Mesendoderm (in vitro differentiated cells): ENCODE measurements at places on chromosomes 3 and 15.
A peak's percentile ranks its signal among the peaks of the same experiment; 100 is the strongest.

DNA sequence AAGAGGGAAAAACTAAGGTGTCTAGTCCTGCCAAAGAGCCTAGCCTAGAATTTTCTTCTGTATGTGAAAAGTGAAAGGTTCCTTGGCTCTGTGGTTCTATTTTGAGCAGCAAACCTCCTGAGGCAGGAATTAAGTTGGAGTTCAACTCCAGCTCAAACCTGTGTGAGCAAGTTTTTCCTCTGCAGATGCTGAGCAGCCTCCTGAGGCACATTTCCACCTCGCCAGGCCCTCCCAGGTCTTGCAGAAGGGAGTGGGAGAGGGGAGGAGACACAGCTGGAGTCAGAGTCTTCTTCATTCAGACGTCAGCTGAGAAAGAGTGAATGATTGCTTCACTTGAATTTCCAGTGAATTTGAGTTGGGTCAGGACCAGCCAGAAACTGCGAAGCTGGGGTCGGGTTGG lies 69.5 kb upstream of the ETV5 start:
- no peak for DNase-seq

DNA sequence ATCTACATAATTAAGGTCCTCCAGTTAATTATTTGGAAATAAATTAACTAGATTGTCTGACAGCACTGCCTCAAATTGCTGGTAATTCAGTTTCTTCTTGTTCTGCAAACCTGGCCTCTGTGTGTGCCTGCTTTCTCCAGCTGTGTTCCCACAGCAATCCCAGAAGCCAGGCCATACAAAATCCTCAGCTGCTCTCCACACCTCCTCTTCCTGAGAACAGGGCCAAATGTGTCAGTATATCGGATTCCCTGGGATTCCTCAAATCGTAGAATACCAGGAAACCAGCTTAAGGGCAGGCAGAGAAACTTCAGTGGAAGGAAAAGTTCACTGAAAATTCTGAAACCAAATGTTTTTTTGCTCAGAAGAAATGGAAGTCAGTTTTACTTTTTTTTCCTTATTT lies 261.4 kb downstream of the ZMAT3 start:
- peak; percentile 29 for DNase-seq

GRCh38 chr3:151085889-151086483 lies 522 bp downstream of the MED12L start:
- peak; percentile 74 for DNase-seq

GRCh38 chr15:91227766-91228165 lies 127.7 kb downstream of the SV2B start:
- DNase-seq, result no peak

DNA sequence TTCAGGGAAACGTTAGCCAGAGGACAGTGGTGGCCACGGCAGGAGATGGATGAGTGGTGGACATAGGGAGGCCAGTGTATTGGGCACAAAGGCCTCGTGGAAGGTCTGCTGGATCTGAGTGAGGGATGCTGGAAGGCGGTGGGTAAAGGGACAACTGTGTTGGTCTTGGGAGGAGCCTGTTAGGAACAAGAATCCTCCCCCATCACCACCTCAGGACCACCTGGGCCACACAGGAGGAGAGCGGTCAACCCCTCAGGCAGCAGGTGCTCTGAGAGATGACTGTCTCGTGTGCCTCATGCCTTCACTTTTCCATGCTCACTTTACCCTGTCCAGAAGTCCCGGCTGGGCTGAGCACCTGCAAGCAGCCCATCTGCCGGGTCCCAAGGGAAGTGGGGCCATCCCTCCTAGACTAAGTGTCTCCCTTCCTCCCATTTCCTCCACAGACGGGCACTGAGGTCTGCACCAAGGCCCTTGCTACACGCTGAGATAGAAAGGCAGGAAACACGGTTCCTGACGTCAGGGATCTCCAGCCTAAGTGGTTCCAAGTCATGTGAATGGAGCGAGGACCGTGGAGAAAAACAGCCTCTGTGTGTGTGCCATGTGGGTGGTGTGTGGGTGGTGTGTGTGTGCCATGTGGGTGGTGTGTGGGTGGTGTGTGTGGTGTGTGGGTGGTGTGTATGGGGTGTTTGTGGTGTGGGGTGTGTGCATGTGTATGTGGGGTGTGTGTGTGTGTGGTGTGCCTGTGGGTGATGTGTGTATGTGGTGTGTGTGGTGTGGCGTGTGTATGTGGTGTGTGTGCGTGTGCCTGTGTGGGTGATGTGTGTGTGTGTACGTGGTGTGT lies 47.8 kb upstream of the CTSH start:
- DNase-seq, result no peak

- DNase-seq, result no peak
These were observed 33.6 kb downstream of the HMG20A start for GRCh38 chr15:77454265-77454664.

- no peak for DNase-seq
These were observed 28.8 kb upstream of the PROK2 start for GRCh38 chr3:71813704-71814103.

DNA sequence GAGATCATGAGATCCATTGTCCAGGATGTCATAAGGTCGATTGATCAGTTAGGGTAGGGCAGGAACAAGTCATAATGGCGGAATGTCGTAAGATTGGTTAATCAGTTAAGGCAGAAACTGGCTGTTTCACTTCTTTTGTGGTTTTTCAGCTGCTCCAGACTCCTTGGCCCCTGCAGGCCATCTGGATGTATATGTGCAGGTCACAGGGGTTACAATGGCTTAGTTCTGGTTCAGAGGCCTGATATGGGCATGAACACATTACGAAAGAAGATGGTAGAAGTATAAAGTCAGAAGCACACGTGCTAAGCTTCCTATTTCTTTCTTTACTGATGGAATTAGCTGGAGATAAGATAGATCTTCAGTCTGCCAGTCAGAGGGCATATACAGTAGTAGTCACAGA lies 315.4 kb upstream of the LRRC3B start:
- DNase-seq, result no peak

DNA sequence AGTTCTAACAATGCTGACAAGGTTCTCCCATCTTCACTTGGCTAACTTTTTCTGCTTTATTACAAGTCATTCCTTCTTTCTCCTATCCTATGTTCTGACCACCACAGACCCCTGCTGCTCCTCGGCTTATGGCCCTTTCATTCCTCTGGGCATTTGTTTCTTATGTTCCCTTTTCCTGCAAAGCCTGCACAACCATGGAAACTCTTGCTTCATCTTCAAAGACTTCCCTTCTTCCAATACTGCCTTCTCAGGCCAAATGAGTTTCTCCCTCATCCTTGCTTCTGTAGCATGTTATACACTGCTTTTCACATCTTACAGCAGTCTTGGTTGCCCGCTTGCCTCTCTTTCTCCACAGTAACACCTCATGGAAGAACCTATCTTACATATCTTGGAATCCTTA lies 17.9 kb upstream of the ATOSA start:
- DNase-seq, result no peak

DNA sequence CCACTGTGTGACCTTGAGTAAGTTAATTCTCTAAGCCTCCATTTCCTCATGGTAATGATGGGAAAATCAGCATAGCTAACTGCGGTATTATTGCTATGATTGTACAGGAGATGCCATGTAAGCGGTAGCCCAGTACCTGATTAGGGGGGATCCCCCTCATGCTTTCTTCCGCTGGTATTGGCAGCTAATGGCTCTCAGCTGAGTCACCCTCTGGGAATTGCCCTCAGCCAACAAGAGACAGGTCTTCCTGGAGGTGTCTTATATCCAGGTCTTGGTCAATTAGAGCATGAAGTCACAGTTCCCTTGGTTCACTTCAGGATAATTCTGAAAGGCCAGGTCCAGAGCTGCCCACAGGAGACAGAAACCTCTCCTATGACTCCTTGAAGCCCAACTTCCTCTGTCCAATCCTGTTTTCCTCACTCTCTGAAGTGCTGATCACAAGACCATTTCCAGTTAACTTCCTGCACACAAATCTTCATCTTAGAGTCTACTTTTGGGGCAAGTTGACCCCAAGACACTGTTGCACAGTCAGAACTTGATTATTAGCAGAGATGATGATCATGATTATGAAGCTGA lies 724.7 kb upstream of the ZNF385D start:
- no peak for DNase-seq

- no peak for DNase-seq
These were observed 2.7 kb downstream of the MTFMT start for GRCh38 chr15:65026756-65027155.

DNA sequence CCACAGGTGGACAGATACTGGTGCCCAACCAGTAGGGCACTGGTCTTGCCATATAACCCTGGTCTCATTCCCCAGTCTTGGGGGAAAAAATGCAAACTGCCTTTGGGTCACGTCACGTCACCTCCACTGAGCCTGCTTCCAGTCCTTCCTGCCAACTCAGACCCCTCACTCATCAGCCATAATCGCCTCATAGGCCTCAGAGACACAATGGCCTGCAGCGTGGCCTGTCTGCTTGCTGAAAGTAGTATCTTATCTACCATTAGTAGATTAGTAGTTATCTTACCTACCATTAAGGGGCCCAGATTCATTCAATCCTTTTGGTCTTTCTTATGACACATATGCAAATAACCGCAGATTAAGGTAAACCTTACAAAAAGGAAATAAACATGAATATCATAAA lies 93.8 kb downstream of the FAM174B start:
- DNase-seq, result peak; percentile 73

GRCh38 chr3:148948913-148949657 lies 42.3 kb upstream of the GYG1 start:
- no peak for DNase-seq

DNA sequence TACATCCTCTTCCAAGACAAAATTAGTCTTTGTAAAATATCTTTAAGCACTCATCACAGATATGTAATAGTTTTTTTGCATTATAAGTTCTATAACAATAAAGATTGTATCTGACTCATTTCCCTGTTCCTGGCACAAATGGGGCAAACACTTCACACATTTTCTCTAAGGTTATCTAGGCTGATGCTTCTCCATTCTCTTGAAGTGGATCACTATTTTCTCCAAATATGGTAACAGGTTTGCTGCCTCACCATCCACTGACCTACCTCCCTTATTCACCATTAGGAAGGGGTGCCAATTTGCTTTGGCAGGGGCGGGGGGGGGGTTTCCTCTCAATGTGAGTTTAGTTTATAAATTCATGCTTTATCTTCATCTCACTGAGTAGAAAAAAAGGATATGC lies 767.7 kb upstream of the LMCD1 start:
- no peak for DNase-seq

GRCh38 chr3:185070491-185071286 lies 82.2 kb downstream of the C3orf70 start:
- peak; percentile 85 for DNase-seq

DNA sequence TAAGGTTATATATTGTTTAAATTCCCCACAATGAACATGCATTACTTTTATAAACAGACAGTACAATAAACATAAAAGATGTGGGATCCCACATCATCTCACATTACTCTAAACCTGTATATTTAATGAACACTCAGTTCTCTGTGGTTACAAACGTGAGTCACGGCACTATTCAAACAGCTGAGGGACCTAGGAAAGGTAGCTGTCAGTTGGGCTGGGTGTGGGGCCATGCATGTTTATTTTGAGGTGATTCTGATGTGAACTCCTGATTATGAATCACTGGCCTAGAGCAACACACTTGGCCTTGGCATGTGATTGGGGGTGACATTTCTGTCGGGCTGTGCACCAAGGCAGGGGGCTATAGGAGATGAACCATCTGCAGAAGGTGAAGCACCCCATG lies 147.6 kb upstream of the HACD2 start:
- no peak for DNase-seq

DNA sequence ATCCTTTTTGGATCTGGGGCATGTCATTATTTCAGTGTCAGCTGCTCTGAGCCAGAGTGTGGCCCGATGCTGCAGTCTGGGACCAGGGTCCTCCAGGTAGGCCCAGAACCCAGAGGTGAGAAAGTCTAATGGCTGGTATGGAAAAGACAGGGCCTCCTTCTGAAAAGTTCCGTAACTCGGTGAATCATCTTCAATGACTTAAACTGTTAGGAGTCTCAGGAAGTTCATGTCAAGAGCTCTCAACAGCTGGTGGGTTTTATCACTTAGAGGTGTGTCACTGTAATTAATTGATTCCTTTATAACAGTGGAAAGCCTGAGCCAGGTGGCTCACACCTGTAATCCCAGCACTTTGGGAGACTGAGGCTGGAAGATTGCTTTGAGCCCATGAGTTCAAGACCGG lies 28.5 kb upstream of the PDE8A start:
- DNase-seq, result no peak

DNA sequence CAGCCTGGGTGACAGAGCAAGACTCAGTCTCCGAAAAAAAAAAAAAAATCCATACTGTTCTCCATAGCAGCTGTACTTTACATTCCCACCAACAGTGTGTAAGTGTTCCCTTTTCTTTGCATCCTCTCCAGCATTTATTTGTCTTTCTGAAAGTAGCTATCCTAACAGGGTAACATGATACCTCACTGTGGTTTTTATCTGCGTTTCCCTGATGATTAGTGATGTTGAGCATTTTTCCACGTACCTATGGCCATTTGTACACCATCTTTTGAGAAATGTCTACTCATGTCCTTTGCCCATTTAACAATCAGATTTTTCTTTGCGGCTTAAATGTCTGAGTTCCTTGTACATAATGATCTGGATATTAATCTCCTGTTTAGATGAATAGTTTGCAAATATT lies 119.3 kb downstream of the RFX7 start:
- no peak for DNase-seq

GRCh38 chr3:175093748-175094147 lies 234.6 kb downstream of the NAALADL2 start:
- DNase-seq, result no peak

GRCh38 chr3:11288786-11289637 lies 16.8 kb downstream of the ATG7 start:
- DNase-seq, result no peak

DNA sequence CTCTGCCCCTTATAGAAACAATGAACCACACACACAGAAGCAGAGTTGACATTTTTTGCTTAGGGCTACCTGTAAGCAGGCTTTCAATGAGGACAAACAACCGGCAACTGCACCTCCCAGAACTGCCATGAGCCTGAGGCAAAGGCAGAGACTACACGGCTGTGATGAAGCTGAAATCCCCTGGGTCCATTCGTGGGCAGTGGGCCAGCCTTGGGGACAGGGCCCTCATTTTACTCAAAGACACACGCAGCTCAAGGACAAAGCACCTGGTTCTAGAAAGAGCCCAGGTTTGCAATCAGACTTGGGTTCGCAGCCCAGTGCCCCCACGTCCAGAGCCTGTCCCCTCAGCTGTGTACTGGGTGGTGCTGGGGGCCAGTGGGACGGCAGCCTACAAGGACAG lies 17.9 kb downstream of the FAM174B start:
- no peak for DNase-seq

GRCh38 chr3:36700537-36701248 lies 63.7 kb downstream of the DCLK3 start:
- peak; percentile 65 for DNase-seq

GRCh38 chr15:67064607-67065530 lies 533 bp upstream of the SMAD3 start:
- peak; percentile 93 for DNase-seq

GRCh38 chr15:85625166-85625830 lies 169.4 kb downstream of the KLHL25 start:
- DNase-seq, result no peak

- no peak for DNase-seq
These were observed 4.0 kb downstream of the CCDC9B start for GRCh38 chr15:40336744-40337122.

DNA sequence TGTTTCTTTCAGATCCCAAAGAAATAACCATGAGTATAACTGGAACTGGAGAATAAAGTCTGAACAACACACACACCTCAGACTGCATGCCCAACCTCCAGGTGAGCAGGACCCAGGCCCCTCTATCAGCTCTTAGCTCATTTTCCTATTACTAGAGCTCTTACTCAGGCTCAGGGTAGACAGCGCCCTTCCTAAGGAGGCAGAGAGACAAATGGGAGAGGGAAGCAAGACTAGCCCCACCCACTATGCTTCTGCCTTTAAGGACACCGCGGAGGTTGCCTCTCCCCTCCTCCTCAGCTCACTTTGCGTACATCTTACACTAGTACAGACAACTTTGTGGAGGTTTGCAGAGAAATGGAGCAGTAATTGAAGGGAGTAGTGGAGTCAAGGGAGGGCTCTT lies 44.0 kb upstream of the GLCE start:
- DNase-seq, result peak; percentile 52
